ENCODE measurements at places on chromosomes 6 and 20.

- no peak for DNase-seq
Observed at GRCh38 chr20:483815-484644, 21.7 kb upstream of the TBC1D20 start.

DNA sequence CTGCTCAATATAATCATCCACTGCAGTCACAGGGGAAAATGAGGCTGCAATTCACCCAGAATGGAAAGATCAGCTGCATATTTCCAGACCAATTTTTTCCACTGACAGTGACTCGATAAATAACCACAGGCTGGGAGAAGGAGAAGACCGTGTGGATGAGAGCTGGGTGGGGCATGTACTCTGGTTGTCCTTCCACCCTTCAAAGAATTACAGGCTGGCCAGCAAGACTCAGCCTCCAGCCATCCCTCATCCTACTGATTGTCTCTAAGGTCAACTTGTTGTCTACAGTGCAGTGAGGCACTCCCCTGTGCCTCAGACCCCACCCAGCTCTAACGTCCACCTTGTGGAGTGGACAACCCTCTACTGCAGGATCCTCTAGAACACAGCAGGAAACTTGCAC is 14.5 kb upstream of the MAS1 start:
- DNase-seq: no peak

DNA sequence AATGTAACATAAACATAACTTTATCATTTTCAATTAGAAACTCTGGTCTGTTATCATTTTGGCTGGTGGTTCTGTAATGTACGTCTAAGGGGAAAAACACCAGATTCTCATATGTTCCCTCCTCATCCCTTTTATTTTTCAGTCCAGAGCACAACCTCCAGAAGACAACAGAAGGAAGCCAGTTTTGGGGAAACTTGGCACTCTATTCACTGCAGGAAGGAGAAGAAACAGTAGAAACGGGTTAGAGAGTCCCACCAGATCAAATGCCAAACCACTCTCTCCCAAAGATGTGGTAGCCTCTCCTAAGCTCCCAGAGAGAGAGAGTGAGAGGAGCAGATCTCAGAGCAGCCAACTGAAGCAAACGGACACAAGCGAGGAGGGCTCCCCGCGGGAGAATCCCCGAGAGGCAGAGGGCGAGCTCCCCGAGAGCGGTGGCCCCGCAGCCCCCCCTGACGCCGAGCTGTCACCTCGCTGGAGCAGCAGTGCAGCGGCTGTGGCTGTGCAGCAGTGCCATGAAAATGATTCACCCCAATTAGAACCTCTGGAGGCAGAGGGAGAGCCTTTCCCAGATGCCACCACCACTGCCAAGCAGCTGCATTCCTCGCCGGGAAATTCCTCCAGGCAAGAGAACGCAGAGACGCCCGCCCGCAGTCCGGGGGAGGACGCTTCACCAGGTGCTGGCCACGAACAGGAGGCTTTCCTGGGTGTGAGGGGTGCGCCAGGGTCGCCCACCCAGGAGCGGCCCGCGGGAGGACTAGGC is 117.8 kb downstream of the RTN4IP1 start:
- DNase-seq: no peak

- no peak for DNase-seq
Observed at GRCh38 chr6:109202409-109203264, 107.3 kb downstream of the CEP57L1 start.
